Activated CD4-positive, alpha-beta T cell treated with anti-CD3 and anti-CD28 coated beads, Interleukin-2, Interleukin-6, amounts not matched to agents 100 ng/mL and 50 ng/mL, durations not matched to agents 16 hours and 8 hours (primary cell): ENCODE measurements at places on chromosomes 3 and 15.

DNA sequence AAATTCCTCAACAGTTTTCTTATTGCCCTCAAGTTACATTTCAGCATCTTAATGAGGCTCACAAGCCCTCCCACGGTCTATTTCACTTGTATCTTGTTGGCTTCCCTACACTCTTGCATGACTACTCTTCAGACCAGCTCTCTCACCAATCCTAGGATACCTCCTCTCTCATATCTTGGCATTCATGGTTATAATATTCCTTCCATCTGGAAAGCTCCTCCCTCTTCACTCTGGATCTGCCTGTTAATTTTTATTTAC, 8.5 kb upstream of the CCDC80 start:
- no peak for DNase-seq

DNA sequence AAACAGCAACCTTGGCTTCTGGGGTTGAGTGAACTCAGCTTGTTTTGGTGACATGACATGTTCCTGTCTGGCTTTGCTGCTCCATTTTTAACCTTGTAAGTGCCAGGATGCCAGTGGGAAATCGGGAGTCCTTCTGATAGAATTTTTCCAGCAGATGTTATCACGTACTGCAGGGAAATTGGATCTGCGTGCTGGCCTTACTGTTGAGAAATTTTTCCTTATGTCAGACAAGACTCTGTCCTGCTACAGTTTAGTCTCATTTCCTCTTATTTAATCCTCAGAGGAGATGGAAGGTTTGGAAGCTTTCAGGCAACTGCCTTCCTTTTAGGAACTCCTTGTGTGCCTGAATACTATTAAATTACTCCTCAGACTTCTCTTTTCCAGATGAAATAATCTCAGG, 80.6 kb downstream of the PGPEP1L start:
- DNase-seq, result no peak

DNA sequence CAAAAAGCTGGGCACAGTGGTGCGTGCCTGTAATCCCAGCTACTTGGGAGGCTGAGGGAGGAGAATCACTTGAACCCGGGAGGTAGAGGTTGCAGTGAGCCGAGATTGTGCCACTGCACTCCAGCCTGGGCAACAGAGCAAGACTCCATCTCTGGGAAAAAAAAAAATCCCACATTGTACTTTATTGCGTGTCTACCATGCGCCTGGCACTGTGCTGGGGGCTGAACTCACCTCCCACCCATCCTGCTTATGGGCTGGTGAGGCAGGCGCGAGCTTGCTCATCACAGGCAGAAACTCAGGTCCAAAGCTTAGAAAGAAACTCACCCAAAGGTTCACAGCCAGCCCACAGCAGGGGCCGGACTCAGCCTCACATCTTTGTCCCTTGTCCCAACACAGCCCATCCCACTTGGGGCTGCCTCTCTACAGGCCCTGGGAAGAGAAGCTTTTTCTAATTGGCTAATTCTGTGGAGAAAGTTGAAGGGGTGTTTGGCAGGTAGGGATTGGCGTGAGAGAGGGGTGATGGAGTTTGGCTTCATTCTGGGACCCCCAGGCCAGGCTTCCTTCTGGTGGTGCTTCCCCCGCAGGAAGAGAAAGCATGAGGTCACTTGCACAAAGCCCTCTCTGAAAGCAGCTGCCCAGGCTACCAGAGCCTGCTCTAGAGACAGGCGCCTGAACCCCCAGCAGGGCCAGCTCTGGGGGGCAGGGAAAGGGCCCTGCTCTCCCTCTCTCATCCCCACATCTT, 122.6 kb upstream of the SMAD3 start:
- no peak for DNase-seq

- DNase-seq, result peak; percentile 33
Measured at GRCh38 chr3:17044855-17045254, 160.1 kb downstream of the PLCL2 start.

DNA sequence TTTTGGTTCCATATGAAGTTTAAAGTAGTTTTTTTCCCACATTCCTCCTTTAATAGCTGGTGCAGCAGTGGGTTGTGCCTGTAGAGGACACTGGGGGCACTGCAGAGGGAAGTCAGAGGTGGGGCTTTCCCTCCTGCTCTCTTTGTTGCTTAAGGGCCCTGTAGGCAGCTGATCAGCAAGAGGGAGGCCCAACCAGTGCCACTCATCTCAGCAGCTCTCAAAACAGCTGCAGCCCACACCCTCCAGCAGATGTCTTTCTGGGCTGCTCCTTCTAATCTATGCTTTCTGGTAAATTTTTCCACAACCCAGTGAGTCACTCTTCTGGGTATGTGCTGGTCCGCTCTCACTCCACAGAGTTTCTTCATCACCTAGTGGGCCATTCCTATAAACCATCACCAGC, 263.8 kb downstream of the FEZF2 start:
- no peak for DNase-seq

DNA sequence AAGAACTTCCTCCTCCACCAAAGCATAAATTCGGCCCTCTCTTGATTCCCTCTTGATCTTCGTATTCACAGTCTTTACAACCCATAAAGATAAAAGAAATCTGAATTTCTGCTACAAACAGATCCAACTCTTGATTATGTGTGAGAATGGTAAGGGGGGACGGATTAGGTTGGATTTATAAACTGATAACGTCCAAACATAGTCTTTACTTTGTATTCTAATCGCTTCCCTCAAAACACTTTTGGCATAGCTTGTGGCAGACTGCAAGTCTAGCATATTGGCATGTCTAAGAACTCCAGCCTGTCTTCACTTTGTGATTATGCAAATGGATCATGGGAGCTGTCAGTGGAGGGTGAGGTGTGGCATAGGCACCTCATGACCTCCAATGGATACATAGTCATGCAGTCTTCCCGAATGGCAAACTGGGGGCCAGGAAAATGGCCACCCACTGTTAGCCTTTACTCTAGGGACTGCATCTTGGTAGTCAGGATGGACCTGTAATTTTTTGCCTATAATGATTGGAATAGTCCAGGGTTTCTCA, 24.3 kb upstream of the GPR171 start:
- DNase-seq, result no peak

GRCh38 chr3:41163421-41163820, 35.9 kb upstream of the CTNNB1 start:
- no peak for DNase-seq

GRCh38 chr3:62246094-62246493, 127.3 kb downstream of the FEZF2 start:
- DNase-seq, result no peak

DNA sequence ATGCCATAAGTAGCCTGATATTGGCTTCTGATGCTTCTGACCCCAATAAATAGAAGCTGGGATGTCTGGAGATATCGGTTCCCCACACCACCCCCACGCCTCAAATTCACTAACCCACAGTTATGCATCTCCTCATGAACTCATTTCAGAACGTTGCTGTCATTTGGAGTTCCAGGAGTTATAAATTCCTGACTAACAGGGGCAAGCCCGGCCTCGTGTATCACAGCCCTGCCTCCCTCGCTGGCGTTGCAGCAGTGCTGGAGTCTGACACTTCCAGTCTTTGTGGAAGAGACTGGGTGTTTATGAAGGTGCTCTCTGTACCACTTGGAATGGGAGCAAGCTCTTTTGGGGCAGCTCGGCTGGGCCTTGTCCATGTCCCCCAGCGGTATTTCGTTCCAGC, 101.0 kb downstream of the ANP32A start:
- DNase-seq, result no peak

GRCh38 chr3:119891944-119892721, 110.2 kb downstream of the NR1I2 start:
- peak; percentile 69 for DNase-seq

GRCh38 chr15:63054985-63055384, 12.4 kb downstream of the TPM1 start:
- no peak for DNase-seq

GRCh38 chr3:123993818-123994217, 1.9 kb upstream of the ROPN1 start:
- no peak for DNase-seq

DNA sequence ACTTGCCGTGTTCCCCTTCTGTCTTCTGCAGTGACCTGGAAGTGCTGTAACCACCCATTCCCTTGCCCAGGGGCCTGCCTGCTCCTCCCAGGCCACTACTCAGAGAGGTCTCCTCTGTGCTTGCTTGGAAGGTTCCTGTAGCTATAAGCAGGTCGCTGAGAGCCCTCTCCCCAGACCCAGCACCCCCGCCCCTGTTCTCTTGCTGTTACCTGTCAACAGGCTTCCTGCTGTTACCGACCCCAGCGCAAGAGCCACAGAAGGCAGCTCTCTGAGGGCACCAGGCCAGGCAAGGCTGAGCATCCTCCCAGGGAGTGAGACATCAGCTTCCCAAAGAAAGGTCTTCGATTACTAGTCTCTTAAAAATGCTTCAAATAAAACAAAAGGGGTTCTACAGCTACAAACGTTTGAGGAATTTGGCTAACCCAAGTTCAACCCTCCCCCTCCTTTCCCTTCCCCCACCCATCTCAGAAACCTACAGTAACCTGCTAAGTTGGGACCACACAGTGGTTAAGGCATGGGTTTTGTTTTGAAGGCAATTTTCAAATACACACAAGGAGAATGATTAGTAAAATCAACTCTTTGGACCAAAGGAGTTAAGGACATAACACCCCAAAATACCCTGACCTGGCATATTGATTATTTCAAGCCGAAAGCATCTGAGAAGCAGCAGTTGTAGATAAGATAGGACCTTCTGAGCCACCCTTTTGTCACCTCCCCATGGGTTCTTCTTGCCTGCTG, 74.9 kb upstream of the MFGE8 start:
- no peak for DNase-seq

DNA sequence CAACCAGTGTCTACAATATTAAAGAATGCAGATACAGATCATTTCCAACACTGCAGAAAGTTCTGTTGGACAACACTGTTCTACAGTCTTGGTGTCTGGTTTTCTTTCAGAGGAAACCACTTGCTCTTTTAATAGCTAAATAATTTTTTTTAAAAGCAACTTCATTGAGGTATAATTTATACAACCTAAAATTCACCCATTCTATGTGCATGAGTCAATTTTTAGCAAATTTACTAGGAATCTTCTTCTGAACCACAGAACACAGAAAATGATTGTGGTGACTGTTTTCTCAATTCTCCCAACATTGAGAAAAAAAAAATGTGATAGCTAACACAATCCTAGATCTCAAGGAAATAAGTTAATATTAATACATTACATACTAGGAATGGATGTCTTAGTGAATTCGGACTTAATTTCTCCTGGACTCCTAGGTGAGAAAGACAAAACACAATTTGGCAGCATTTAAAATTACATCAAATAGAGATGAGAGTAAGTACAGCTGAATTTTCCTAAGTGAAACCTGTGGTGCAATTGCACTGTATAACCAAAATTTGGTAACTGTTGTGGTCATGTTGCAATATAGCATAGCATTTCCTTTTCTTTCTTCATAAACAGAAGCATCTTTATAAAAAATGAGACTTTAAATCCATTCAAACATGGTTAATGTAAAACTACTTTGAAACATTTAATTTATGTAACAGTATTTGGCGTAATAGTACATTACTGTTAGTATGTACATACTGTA, 15.3 kb upstream of the PLCL2 start:
- DNase-seq, result no peak

DNA sequence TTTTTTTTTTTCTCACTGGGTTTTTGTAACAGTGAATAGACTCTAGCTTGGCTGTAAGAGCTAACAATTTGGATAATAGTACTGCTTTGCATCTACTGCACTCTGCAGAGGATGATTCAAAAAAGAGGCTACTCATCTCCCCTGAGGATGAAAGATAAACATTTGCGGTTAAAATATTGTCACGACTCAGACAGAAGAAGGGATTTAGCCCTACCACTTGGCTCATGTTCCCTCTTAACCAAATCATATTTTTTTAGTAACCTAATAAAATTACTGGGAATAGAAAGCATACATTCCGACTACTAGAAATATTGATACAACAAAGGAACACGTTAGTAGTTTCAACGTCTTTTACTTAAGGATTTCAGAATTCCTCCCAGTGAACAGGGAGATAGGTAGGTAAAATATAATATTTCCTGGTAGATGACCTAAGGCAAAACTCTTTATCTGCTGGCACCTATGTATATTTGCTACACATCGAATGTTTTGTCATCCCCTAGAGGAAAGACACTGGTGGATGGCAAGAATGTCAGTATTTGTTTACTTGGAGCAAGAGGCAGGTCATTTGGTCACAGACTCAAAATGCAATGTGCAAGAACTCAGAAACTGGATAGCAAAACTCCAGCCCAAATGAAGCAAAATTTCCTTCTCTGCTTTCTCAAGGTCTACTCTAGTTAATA, 110.8 kb downstream of the GREM1 start:
- DNase-seq, result no peak

- DNase-seq, result no peak
Measured at GRCh38 chr3:140375002-140375401, 302.9 kb upstream of the TRIM42 start.

GRCh38 chr3:133742351-133743091, 3.7 kb upstream of the TF start:
- DNase-seq, result no peak
